Esophagus squamous epithelium (tissue), 5 donors: ENCODE measurements at places on chromosomes 11 and 22.

DNA sequence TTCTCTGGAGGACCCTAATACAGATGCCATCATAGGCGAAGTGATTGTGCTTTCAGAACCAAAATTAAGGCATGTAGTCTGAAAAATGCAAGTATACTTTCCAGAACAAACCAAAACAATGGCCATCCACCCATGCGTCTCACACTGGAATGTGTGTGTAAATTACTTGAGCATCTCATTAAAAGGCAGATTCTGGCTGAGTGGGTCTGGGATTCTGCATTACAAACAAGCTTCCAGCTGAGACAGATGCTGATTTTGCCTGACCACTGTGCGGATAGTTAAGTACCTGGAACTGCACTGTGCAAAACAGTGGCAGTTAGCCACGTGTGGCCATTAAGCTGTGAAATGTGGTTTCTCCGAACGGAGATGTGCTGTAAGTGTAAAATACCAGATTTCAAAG is 26.2 kb downstream of the RRP7A start:
- no peak for DNase-seq

DNA sequence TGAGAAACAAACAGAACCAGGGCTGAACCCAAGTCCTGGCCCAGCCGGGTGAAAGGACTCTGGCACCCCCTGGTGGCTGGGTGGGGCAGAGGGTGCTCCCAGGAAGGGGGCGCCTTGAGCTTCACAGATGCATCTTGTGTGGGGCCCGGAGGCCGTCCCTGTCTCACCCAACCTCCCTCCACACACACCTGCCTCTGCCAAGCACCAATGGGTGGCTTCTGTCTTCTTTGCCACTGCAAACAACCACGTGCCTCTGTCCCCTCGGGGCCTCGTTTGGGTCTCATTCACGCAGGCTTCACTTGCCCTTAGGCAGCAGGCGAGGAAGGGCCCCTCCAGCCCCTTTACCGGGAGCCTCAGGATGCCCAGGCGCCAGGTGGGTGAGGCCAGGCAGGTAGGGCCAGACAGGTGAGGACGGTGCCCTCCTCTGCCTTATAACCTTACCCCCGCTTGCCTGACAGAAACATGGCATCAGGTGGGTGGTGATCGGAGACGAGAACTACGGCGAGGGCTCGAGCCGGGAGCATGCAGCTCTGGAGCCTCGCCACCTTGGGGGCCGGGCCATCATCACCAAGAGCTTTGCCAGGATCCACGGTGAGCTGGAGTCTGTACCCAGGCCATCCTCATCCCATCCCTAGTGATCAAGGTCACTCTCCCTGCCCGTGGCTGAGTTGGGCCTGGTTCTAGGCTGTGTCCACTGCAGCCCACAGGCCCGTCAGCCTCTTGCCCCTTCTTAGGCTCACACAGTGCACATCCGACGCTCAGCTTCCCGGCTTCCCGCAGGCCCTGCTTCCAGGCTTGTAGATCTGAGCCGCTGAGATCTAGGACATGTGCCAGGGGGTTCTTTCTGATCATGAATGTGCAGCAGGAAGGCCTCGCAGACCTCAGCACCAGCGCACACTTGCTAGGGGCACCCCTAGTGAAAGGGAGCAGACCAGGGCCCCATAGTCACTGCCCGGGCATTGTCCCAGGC is 17.2 kb downstream of the POLR3H start:
- no peak for DNase-seq

- no peak for DNase-seq
Measured at GRCh38 chr22:28147401-28147800, 228.3 kb upstream of the PITPNB start.

DNA sequence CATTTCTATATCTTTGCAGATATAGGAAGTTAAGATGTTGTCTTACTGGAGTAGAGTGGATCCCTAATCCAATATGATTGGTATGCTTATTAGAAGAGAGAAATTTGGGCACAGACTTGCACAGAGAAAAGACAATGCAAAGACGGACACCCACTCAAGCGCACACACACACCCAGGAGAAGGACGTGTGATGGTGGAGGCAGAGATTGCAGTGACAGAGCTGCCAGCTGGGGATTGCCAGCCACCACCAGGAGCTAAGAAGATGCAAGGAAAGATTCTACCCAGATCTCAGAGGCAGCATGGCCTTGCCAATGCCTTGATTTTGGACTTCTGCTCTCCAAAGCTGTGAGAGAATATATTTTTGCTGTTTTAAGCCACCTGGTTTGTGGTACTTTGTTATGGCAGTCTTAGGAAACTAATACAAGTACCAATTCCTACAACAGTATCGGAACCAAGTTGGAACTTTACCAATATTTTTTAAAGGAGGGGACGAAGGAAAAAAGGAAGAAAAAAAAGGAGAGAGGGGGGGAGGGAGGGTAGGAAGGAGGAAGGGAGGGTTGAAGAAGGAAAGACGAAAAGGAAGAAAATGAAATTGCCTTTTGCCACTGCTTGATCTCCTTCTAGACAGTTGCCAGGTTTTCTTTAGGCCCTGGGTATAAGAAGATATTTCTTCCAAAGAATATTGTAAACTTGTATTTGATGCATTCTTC is 334.0 kb downstream of the BUD13 start:
- no peak for DNase-seq
